Cerebellum (tissue), 4 donors: ENCODE measurements at places on chromosomes 7 and 10. TPM values are rescaled to one million over a fixed set of nuclear protein-coding genes. Genes with fewer than 3 reads are reported as not detected.

Gene VIPR2
- total RNA-seq = 7.3 TPM

Gene CLCN1
- not detected for total RNA-seq

Gene SLC13A1
- total RNA-seq = not detected

Gene ANXA8
- total RNA-seq = not detected

Gene HTR5A
- total RNA-seq = 2.1 TPM

Gene CALHM1
- total RNA-seq = not detected

Gene CALML3
- total RNA-seq = 0.09 TPM

Gene GNAT3
- 2.1 TPM for total RNA-seq

Gene ERVW-1
- not detected for total RNA-seq

Gene AGAP5
- total RNA-seq = 9.6 TPM

Gene NUTM2E
- total RNA-seq = 0.45 TPM

Gene ACTL6B
- 58.7 TPM for total RNA-seq

Gene LRRD1
- total RNA-seq = 1.7 TPM

Gene PILRA
- 3.3 TPM for total RNA-seq

Gene OPTN
- total RNA-seq = 44.6 TPM

Gene MALRD1
- total RNA-seq = 2.3 TPM

Gene PON1
- not detected for total RNA-seq

Gene UROS
- total RNA-seq = 53.4 TPM

Gene CEP55
- total RNA-seq = 6.4 TPM

Gene AKR1C8
- 0.45 TPM for total RNA-seq

Gene MKLN1
- total RNA-seq = 72.7 TPM

Gene GHRHR
- 4.3 TPM for total RNA-seq

Gene ACSM6
- not detected for total RNA-seq

Gene TNS3
- total RNA-seq = 37.5 TPM

Gene GJD4
- not detected for total RNA-seq

Gene CRYGN
- total RNA-seq = not detected

Gene FANK1
- total RNA-seq = 4.4 TPM

Gene CYP2C18
- total RNA-seq = not detected

Gene COBL
- 3.8 TPM for total RNA-seq

Gene HOXA9
- not detected for total RNA-seq

Gene PRSS2
- total RNA-seq = not detected

Gene BMPER
- total RNA-seq = 3.8 TPM

Gene RNF133
- 7.3 TPM for total RNA-seq

Gene CCDC3
- 10.8 TPM for total RNA-seq

Gene HECW1
- 62.1 TPM for total RNA-seq

Gene NUTM2B
- 1.3 TPM for total RNA-seq

Gene PLXNA4
- 20.4 TPM for total RNA-seq
